ENCODE measurements at places on chromosomes 2 and 18.

DNA sequence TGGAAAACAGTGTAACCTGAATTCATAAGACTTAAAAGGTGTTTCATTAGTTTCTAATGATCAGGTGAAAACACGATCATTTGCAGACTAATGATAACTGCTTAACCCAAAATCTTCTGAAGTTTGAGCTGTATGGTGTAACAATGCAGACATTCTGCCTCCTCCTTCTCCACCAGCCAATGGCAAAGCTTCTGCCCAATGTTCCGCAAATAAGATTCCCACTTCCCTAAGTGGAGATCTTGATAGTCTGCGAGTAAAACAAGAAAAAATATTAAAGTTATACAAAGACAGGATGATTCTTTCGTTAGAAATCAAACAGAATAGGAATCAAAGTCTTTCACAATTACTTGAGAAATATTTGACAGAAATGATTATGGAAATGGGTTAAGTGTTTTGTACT is 8.1 kb downstream of the C2orf42 start:
- no peak for DNase-seq

DNA sequence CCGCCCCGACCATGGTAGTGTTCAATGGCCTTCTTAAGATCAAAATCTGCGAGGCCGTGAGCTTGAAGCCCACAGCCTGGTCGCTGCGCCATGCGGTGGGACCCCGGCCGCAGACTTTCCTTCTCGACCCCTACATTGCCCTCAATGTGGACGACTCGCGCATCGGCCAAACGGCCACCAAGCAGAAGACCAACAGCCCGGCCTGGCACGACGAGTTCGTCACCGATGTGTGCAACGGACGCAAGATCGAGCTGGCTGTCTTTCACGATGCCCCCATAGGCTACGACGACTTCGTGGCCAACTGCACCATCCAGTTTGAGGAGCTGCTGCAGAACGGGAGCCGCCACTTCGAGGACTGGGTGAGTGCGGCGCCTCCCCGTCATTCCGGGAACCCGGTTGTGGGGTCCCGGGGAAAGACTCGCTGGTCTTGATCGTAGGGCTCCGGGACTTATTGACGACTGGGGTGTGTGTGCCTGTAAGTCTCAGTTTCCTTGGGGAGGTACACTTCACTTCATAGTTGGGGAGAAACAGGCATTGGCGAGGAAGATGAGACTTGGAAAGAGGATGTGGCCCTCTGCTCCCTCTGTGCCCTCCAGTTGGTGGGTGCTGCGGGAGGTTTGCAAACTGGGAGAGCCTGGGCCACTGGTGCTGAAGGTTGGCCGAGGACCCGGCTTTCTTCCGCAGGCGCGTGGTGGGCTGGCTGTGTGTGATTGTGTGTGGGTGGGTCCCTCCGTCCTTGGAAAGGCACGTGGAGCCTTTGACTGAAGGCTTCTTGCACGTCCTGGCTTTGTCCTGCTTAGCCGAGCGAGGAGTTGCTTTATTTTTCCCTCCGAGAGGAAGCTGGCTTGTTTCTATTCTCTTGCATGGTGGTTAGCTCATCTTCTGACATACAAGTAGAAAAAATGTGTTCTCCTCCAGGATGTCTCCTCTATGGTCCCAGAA is 886 bp downstream of the PRKCE start:
- peak; percentile 1 for DNase-seq

DNA sequence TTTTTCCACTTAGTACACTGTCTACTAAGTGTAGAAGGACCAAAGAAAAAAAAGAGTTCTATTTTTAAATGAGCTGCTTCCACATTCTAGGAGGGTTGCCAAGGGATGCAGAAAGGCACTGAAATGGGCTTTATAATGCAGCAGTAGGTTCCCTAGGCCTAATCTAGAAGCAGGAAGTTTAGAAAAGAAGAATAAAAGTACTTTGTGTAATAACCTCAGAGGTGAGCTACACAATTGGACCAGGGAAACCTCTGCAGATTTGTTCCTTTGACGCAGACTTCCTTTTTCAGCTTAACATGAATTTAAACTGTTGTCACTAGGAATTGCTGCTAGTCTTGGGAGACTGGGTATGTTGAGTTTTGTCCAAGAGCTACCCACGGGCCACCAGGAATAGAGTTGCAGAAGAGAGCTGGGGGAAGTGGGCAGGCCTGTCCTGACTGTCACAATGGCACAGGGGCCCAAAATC is 34.6 kb upstream of the RAB1A start:
- DNase-seq: no peak

DNA sequence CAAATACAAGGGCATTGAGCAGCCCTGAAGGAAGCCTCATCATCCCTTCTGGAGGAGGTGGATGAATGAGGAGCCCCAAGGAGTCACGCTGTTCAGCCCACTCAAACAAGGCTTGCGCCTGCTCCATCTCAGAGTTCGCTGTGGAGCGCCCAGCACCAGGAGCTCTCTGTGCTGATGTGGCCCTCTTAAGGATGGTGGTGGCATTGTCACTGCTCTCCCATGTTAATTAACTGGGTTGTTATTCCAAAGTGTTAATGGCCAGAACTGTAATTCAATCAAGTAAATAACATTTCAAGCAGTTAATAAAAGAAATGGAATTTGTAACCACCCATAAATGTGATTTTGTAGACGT is 726.0 kb upstream of the RAB6C start:
- DNase-seq: no peak

GRCh38 chr2:64192664-64193105 is 48.5 kb upstream of the PELI1 start:
- DNase-seq: no peak

- DNase-seq: no peak
Measured at GRCh38 chr2:226002438-226002837, 602.9 kb downstream of the NYAP2 start.

DNA sequence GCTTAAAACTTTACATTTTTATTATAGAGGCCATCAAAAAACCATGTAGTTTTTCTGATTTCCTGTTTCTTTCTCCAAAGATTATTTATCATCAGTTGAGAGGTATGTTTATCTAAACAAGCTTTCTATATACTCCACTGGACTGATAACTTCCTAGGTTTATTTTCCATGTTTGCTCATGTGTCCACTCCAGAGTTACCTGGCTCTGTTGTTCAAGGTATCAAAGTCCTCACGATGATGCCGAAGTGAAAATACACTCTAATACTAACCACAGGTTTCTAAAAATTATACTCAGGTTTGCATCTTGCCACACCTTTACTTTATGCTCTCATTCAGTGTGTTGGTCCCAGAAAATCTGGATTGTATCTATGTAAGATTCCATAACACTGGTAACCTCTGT is 287.9 kb upstream of the GULP1 start:
- no peak for DNase-seq

DNA sequence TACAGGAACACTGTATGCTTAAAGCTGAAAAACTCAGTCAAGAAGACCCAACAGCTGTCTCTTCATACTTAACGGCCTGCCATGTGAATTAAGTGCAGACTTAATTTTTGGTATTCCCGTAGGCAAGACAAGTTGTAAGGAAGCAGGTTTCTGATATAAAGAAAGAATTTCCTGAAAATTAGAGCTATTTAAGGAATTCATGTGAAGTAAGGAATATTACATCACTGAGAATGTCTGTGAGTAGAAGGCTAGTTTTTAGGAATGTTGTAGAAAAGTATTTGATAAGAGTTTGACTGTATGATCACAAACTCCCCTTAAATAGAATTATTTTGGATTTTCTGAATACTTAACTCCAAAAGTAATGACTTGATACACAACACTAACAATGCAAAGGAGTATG is 51.0 kb downstream of the WDR33 start:
- DNase-seq: no peak

GRCh38 chr2:105593221-105593967 is 151.3 kb upstream of the NCK2 start:
- DNase-seq: no peak

DNA sequence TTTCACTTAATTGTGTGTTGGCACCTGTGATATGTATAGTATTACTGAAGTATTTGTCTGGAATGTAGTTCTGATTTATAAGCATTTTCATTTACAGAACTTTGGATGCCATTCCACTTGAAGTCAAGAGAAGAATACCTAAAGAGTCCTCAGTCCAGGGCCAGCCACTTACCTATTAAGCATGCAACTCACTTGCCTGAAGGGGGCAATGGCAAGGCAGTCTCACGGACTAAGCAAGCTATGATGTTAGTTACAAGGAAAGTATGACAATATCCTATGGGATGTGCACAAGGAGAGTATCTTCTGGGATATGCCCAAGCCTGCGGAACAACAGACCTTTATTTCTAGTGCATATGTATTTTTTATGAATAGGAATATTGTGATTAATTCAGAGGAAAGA is 369.4 kb upstream of the GCFC2 start:
- no peak for DNase-seq

DNA sequence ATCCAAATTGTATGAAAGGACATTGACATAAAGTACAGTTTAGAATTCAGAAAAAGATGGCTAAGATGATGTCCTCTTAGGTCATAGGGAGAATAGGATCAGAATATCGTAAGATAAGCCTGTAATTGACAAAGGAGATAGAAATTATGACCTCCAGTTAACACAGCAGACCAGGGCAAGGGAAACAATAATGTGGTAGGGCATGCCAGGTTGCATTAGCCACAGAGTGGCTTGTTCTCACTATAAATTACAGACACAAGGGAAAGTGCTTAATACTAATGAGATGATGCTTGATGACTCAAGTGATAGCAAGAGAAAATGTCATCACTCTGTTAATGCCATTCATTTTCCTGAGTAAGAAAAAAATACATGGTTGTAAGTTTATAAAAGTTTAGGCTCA is 48.9 kb upstream of the LRP1B start:
- DNase-seq: no peak

DNA sequence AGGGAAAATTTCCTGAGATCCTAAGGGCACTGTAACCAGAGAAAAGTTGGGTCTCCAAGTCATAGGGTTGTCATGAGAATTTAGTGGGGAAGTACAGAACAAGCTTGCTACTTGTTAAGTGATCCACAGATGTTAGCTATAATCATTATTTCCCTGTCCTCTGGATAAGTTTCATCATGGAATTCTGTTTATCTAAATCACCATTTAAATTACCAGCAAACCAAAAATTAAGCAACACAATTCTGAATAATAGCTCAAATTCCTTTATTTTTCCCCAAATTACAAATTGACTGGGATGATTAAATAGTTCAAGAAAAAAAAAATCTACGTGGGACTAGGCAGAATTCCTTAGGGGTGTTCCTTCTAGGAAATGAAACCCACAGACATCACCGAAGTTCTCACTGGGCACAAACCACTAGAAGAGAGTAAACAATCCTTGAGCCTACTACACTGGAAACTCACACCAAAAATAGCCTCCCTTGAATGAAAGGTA is 159.5 kb downstream of the COL6A3 start:
- no peak for DNase-seq

Data from stimulated activated CD4-positive, alpha-beta T cell treated with anti-CD3 and anti-CD28 coated beads, Interleukin-12 subunit alpha, Interleukin-12 subunit beta, amount 100 ng/mL, for 24 hours (primary cell).